Adrenal gland (tissue), 19 donors: ENCODE measurements at places on chromosomes 7 and 10. TPM values are rescaled to one million over a fixed set of nuclear protein-coding genes. Genes with fewer than 3 reads are reported as not detected.

Gene PLCE1
- 3.5 TPM for total RNA-seq

Gene TYW1B
- 1.3 TPM for total RNA-seq

DNA sequence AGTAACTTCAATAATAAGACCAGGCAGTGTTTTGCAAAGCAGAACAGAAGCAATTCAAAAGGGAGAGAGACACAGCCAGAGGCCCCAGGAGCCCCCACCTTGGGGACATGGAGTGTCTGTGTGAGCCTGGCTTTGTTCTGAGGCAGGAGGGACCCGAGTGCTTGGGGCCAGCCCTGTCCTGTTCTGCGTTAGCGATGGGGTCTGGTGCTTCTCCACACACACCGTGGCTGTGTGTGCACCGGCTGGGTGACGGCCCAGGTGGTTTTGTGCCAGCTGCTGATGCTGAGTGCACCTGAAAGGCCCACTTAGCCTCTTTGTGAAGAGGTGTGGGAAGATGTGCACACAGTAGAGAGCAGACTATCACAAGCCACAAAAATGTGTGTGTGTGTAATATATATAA is 468.9 kb downstream of the DNAJB6 start:
- DNase-seq = no peak
- H3K4me3 ChIP-seq = no peak overlapping the region
- no peaks in the 10 kb centered on the region for H3K36me3 ChIP-seq
- H3K4me1 ChIP-seq = no peaks in the 10 kb centered on the region
- no peaks in the 10 kb centered on the region for H3K27me3 ChIP-seq

DNA sequence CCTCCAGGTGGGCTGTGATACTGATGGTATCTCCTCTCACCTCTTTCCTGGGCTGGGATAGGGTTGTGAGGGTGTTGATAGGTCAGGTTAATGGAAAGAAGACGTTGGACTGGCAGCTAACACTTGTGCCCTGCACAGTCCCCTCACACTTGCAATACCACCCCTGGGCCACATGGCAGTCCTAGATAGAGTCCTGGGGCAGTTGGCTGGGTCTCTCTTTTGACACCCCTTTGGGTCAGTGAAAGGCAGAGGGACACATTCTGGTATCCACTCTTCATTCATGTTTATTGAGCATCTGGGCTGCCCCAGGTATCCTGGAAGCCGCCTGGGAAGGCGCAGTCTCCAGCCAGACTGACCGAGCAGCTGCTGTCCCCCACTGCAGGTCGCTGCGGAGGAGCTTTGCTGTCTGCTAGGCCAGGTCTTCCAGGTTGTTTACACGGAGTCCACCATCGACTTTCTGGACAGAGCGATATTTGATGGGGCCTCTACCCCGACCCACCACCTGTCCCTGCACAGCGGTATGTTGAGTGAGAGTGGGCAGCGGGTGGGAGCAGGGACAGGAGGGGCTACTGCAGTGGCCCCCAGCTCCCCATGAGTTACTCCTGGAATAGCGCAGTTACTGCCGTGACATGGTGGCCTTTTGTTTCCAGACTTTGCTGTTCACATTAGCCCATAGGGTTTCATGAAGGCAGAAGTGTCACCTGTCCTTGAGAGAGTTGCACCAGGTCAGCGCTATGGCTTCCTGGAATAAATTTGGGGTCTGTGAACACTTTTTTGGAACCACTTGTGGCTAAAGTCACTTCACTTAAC is 19.1 kb downstream of the NACAD start:
- H3K4me3 ChIP-seq = no peak overlapping the region
- H3K27ac ChIP-seq = no peak overlapping the region
- H3K4me1 ChIP-seq = no peaks in the 10 kb centered on the region

- no peaks in the 10 kb centered on the region for H3K4me1 ChIP-seq
- no peaks in the 10 kb centered on the region for H3K27me3 ChIP-seq
- no peaks in the 10 kb centered on the region for H3K36me3 ChIP-seq
Observed at GRCh38 chr10:103667356-103667755, 173.9 kb downstream of the NEURL1 start.
